Putamen (tissue), 1 donor: ENCODE measurements at places on chromosomes 12 and 14.
A peak's percentile ranks its signal among the peaks of the same experiment; 100 is the strongest.

DNA sequence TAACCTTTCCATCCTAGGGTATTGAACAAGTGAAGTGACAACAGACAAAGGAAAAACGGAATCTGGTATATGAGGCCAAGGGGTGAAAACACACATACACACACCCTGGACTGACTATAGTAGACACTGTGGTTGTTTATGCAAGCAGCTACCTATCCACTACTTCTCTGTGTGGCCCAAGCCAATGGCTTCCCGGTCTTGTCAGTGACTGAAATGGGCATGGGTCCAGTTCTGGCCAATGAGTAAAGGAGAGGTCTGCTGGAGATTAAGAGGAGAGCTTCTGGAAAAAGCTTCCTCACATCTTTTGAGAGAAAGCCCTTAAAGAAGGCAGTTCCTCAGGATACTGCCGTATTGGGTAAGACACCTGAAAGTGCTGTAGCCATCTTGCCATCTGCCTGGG, 19.3 kb downstream of the MBIP start:
- DNase-seq = no peak

DNA sequence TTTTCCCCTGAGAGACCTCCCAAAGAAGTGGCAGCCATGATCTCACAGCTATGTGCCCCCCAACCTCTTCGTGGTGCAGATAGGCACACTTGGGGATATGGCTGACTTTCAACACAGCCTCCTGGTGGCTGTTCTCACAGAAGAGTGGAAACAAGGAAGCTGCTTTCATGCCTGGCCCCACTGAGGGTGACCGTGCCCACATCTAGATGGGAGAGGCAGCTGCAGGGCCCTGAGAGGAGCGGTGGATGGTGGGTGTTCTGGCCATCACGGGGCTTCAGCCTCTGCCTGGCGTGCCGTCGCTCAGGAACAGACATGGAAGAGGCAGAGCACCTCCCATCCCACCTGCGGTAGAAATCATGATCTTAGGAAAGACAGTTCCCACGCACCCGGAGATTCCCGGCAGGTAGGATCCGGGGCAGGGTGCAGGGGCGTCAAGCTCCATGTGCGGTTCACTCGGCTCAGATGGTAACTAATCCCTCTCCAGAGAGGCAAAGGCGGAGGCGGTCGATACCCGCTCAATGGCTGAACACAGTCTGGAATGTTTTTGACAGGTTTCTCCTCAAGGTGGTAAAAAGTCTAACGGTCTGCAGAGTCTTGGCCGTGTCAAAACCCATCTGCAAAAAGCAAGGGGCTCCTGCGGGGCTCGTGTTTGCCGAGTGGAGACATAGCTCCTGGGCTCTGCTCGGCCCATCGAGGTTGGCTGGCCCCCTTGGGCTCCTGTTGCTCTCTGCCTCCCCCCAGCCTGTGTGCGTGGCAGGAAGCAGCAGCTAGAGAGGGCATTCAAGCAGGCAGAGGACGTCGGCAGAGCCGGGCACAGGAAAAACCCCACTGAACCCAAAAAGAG, 225.2 kb upstream of the RTL1 start:
- peak; percentile 61 for DNase-seq

DNA sequence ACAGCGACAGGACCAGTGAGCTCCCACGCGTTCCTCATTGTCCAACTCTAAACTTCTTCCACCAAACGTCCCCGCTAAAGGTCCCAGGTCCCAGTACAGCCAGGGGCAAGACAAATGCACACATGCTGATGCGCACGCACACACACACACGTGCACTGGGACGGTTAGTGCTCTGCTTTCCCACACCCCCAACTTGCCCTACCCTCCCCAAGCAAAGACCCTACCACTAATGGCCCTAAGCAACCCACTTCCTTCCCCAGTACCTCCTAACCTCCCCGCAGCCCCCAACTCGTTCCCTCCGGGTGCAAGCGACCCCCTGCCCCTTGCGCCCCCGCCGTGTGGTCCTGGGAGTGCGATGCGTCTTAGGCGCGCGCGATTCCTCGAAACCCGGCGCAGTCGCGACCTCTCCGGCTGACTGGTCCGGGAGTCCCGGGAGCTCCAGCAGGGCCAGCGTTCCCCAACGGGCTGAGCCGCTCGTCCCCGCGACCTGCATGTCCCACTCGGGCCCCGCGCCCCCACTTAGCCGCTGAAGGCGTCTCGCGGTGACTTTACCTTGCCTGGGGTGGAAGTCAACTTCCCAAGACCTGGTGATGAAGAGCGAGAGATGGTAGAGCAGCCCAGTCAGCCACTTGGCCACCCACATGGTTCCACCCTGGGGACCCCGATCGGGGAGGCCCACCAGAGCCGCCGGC, 578 bp downstream of the ADAMTS20 start:
- no peak for DNase-seq

DNA sequence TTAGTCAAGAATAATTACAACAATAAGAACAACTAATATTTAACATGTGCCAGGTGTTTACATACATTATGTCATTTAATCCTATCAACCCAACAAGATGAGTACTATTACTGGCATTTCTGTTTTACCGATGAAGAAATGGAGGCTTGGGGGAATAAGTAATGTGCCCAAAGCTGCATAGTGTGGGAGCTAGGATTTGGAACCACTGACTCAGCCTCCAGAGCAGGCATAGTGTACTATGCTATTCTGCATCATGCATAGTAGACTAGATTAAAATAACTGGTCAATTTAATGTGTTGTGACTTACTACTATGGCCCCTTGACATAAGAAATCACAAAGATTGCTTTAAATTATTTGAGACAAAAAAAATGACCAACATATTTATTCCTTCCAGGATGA, 9.5 kb downstream of the GPR19 start:
- no peak for DNase-seq

GRCh38 chr14:32468955-32469354, 139.9 kb downstream of the AKAP6 start:
- DNase-seq = no peak

DNA sequence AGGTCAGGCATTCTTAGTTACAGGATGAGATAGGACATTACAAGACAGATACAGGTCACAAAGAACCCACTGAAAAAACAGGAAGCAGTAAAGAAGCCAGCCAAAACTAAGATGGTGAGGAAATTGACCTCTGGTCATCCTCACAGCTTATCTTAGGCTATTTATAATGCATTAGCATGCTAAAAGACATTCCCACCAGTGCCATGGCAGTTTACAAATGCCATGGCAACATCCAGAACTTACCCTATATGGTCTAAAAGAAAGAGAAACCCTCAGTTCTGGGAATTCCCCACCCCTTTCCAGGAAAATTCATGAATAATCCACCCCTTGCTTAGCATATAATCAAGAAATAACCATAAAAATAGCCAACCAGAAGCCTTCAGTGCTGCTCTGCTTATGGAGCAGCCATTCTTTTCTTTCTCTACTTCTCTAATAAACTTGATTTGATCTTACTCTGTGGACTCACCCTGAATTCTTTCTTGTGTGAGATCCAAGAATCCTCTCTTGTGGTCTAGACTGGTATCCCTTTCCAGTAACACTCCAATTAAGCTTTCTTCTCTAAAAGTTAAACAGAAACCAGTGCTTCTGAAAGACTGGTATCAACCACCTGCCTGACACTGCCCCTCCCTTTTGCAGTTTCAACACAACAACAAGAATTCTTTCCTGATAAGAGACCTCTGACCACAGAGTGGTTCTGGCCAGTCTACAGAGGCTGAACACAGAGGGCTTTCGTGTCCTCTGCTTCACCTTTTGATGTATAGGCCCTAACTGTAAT, 86.9 kb downstream of the BCAT1 start:
- no peak for DNase-seq

DNA sequence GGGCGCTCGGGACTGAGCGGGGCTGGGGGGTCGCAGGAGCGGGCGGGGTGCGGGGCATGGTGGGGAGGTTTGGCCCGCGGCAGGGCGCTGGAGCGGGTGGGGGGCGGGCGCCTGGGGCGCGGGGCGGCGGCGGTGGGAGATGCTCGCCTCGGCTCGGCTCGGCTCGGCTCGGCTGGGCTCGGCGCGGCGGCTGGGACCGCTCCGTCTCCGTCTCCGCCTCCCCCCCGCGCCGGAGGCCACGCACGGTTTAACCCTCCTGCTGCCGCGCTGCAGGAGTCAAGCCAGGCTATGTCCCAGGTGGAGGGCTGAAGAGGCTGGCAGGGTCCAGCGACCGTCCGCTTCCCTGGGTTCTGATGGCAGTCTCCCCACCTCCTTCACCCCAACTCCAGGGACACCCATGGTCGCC, at the start of gene PIANP:
PIANP (minus strand) TSS at position 170 of the 406 bp plus-strand sequence. CDS start 2,754 bp downstream, outside the sequence.
- peak; percentile 21 for DNase-seq

GRCh38 chr12:121804417-121805111, 755 bp downstream of the SETD1B start:
- no peak for DNase-seq

GRCh38 chr12:14924541-14924940, 13.8 kb downstream of the ERP27 start:
- DNase-seq = no peak

- DNase-seq = no peak
Measured at GRCh38 chr12:107503129-107503855, 182.3 kb upstream of the PWP1 start.

DNA sequence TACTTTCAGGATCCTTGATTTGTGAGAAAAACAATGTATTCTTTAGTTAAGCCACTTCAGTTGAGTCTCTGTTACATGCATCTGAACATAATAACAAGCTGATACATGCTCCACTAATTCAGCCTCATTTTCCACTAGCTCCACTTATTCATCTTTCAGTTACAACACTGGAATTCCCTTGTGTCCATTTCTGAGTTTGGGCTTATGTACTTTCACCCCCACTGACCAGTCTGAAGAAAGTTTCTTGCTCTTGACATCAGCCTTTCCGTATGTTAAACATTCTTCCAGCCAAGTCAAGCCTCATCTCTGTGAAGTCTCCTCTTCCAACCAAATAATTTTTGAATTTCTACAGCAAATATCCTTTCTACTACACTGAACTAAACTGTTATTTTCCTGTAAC, 592.5 kb upstream of the NOVA1 start:
- DNase-seq = no peak

GRCh38 chr12:2083008-2083407, 30.2 kb downstream of the CACNA1C start:
- DNase-seq = no peak

GRCh38 chr12:126212824-126213223, 1147.6 kb downstream of the AACS start:
- DNase-seq = no peak

GRCh38 chr12:48007206-48007605, 2.9 kb upstream of the COL2A1 start:
- DNase-seq = no peak

DNA sequence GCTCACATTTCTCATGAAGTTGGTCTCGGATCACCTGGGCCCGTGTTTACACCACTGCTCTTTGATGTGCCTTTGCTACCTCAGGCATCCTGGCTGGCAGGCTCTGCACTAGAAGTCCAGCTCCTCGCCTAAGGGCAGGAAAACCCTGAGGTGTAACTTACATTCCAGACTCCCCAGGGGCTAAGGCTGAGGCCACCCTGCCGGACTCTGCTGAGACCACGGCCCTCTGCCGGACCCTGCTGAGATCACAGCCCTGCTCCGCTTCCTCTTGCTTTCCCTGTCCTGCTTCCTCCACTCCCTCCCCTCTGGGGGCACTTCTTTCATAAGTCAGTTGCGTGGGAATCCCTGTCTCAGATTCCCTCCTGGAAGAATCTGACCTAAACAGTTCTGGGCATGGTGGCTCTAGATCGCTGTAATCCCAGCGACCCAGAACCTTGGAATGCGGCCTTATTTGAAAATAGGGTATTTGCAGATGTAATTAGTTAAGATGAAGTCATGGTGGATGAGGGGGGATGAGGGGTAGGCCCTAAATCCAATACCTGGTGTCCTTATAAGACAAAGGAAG, 17.2 kb downstream of the RILPL1 start:
- DNase-seq = no peak

GRCh38 chr14:70033116-70033515, 153.9 kb downstream of the SMOC1 start:
- no peak for DNase-seq

DNA sequence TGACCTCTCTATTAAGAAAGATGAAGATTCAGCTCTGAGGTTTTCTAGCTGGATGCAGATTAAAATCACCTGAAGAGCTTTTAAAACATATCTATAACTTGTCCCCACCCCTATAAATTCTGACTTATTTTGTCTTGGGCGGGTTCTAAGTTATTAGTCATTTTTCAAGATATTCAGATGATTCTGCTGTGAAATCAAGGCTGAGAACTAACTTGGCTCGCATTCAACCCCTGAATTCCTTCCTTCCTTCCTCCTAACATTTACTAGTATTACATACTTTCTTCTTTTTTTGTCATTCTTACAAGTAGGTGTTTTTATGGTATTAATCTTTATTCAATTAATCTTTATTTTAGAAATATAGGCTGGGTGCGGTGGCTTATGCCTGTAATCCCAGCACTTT, 55.4 kb downstream of the SSPN start:
- no peak for DNase-seq

GRCh38 chr12:71685312-71685906, 473 bp upstream of the TMEM19 start:
- no peak for DNase-seq

- DNase-seq = no peak
Measured at GRCh38 chr12:69884386-69884785, 59.4 kb downstream of the MYRFL start.

GRCh38 chr14:82239223-82239622, 705.6 kb upstream of the SEL1L start:
- no peak for DNase-seq

DNA sequence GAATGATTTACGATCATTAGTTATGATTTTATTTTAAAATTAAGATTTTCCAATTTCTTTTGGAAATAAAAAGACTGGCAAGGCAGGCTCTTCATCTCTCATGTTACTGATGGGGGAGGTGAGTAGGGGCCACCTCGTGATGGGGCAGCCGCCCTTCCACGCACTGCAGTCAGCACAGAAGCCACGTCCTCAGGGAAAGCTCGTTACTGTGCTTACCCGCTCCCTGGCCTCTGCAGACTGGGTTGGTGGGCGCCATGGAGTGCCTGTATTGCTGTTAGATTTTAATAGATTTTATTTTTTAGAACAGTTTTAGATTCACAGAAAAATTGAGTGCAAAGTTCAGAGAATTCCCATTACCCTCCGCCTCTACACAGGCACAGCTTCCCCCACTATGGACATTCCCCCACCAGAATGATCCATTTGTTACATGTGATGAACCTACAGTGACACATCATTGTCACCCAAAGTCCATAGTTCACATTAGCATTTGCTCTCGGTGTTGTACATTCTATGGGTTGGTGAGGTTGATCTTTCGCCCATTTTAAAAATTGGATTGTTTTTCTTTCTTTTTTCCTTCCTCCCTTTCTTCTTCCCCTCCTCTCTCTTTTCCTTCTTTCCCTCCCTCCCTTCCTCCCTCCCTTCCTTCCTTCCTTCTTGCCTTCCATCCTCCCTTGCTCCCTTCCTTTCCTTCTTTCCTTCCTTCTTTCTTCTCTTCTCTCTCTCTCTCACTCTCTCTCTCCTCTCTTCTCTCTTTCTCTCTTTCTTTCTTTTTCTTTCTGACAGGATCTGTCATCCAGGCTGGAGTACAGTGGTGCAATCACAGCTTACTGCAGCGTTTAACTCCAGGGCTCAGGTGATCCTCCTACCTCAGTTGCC, 30.7 kb downstream of the ADGRD1 start:
- no peak for DNase-seq
